ENCODE measurements at places on chromosomes 12 and 14.
A peak's percentile ranks its signal among the peaks of the same experiment; 100 is the strongest.

DNA sequence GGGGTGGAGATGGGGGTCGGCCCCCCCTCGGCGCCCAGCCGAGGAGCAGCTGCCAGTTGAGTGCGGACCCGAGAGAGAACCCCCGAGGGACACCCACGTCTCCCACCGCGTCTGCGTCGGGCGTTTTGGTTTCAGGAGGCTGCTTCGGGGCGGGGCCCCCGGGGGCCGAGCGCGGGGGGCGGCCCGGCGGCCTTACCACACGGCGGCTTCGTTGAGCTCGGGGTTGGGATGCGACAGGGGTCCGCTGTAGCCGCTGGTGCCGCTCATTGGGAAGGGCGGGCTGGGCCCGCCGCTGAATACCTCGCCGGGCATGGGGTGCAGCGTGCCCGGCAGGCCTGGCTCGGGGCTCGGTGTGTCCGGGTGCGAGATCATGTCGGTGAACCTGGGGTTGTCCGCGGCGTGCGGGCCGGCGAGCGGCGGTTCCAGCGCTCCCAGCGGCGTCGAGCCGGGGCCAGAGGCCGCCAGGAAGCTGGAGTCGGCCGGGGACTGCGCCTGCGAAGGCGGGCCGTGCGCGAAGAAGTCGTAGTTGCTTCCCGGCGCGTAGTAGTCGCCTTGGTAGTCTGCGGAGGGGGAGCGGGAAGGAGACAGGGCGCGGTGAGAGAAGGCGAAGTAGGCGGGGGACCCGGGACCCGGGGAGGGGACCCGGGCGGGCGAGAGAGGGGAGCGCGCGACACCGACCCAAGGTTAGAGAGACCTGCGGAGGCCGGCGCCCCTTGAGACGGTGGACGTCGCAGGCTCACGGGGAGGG is 8.5 kb downstream of the LHX5 start:
- DNase-seq, result no peak

- DNase-seq, result peak; percentile 88
Measured at GRCh38 chr12:7060353-7060954, at the start of gene C1S. C1S (plus strand) TSS chr12:7060718; CDS start chr12:7061913, 1,195 bp downstream.

GRCh38 chr14:51419685-51420084 is 179.6 kb downstream of the TMX1 start:
- DNase-seq, result no peak

DNA sequence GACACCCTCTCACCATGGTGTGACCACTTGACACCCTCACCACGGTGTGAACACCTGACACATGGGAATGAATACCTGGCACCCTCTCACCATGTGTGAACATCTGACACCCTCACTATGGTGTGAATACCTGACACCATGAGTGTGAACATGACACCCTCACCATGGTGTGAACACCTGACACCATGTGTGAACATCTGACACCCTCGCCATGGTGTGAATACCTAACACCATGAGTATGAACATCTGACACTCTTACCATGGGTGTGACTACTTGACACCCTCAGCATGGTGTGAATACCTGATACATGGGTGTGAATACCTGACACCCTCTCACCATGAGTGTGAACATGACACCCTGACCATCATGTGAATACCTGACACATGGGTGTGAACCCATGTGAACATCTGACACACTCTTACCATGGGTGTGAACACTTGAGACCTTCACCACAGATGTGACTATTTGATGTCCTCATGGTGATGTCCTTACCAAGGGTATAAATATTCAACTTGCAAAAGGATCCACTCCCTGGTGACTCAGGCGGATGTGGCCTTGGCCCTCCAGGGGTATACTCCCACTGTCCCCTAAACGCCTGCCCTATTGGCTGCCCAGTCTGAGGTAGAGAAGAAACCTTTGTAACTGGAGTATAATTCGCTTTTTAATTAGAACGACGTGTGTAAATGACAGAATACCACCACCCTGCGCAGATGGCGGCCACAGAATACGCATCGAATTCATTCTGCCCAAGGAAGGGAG is 29.1 kb downstream of the RFLNA start:
- DNase-seq, result peak; percentile 16

DNA sequence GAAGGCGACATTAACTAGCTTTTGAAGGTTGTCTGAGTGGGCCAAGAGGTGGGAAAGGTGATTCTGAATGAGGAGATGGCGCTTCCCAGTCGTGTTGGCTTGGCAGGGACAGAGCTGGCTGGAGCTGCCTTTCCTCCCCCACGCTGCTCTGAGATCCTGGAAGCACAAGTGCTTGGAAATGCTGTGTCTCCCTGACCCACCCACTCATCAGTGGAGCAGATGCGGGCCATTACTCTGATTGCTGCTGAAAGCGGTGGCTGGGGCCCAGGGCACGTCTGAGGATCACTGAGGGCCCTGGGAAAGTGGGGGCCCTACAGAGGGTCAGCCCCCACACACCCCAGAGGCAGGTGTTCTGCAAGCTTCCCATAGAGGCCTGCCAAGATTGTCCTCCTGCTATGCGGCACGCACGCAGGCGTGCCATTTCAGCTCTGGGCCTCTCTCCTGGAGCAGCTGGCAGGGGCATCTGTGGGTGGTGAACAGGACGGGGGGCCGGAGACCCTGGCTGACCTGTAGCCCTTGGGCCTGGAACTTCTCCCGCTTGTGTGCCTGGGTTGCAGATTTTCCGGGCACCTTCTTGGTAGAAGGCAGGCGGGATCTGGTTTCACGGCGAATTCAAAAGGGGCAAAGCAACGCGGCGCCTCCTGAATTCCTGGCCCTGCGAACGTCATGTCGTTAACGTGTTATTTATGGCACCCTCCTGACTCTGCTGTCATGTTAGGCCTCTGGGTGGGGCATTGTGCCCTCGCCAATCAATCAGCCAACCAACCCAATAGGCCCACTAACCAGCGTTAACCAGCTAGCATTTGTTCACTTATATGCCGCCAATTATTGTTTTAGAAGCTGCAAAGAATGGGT is 133.8 kb upstream of the TBX3 start:
- DNase-seq, result no peak

DNA sequence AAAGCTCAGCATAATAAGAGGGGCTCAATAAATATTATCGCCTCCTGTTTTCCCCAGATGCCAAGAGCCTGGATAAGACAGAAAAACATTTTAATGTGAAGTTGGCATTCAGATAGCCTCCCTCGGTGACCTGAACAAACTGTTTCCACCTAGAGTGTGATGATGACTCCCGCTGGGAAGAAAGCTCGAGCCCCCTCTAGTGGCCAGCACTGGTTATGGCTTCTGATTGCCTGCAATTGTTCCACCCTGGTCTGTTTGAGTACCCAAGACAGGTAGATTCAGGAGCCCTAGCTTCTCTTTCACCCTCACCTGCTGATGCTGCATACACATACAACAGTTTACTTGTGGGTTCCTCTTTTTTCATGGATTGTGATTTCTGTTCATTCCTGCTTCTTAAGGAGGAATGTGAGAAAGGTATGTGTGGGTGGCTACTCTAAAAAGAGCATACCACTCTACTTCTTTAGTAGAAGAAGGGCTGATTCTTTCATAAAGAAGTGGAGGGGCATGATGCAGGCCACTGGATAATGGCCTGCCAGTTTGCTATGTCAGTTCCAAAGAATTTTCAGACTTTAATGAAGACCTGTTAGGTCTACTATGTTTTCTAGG is 6.4 kb downstream of the ERG28 start:
- DNase-seq, result peak; percentile 66

GRCh38 chr14:23445773-23446172 is 10.3 kb upstream of the MYH7 start:
- no peak for DNase-seq

DNA sequence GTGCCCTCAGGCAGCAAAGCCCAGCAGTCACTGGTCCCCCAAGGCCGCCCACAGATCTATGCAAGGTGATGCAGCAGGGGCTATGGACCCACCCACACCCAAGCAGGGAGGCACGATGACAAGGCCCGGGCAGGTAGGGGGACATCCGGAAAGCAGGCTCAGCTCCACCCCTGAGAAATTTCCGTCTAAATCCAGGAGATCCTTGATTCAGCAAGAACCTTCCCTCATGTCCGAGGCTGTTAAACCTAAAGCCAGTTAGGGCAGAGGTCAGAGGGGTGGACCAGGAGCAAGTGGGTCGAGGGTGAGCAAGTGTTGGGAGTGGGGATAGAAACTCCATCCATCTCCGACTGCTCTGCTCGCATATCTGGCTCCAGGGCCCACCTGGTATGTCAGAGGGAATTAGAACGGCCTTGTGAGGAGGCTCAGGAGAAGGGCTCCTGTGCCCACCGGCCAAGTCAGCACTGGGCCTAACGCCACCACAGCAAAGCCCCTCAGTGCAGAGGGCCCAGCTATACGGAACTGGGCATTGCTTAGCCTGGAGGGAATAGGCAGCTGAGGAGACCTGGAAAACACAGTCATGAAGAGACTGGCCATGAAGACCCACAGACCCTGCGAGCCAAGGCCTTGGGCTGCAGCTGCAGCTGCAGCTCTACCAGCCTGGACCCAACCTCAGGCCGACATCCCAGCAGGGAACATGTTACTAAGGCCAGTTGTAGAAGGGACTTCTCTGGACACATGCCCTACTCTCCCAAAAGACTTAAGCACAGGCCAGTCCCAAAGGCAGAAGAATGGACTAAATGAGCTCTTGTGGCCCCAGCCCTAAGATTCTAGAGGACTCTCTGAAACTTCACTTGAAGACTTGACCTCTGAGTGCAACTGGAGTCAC is 34.3 kb downstream of the DAD1 start:
- DNase-seq, result no peak

GRCh38 chr12:68750506-68750905 is 4.5 kb downstream of the SLC35E3 start:
- no peak for DNase-seq

DNA sequence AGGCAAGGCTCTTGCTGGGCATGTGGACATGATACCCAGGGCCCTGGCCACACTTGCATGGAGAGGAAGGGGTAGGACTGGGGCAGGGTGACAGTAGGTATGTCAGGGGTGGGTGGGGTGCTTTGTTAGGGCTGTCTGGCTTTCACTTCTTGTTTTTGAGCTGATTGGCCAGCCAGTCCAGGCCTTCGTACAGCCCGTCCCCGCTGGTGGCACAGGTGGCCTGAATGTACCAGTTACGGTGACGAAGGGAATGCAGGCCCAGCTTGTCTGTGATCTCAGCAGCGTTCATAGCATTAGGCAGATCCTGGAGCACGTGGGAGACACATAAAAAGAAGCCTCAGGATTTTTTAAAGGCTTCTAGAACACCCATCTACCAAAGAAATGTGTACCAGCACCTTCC is 13.5 kb upstream of the FKBP11 start:
- DNase-seq, result no peak

GRCh38 chr12:96172981-96173380 is 21.2 kb upstream of the ELK3 start:
- no peak for DNase-seq

GRCh38 chr12:93682846-93683261 is 5.7 kb downstream of the CRADD start:
- DNase-seq, result no peak

- no peak for DNase-seq
Measured at GRCh38 chr12:93904124-93904523, 226.9 kb downstream of the CRADD start.

GRCh38 chr14:70907996-70908934 is 1.0 kb downstream of the PCNX1 start:
- peak; percentile 62 for DNase-seq

GRCh38 chr12:2691345-2692071 is 103.3 kb upstream of the FKBP4 start:
- no peak for DNase-seq

DNA sequence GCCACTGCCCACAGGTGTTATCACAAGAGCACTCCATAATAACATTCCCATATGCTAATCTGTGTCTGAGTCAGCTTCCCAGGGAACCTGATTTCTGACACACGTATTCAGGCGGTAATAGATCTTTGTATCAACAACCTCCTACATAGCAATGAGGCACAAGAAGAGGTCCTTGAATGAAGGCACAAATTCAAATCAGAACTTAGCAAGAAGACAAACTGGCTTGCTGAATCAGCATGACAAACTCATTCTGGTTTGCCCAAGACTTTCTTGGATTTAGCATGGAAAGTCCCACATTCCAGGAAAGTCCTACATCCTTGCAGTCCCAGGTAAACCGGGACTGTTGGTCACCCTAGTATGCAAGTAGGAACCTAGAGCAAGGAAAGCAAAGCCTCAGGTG is 33.9 kb upstream of the RNU6-7 start:
- no peak for DNase-seq

DNA sequence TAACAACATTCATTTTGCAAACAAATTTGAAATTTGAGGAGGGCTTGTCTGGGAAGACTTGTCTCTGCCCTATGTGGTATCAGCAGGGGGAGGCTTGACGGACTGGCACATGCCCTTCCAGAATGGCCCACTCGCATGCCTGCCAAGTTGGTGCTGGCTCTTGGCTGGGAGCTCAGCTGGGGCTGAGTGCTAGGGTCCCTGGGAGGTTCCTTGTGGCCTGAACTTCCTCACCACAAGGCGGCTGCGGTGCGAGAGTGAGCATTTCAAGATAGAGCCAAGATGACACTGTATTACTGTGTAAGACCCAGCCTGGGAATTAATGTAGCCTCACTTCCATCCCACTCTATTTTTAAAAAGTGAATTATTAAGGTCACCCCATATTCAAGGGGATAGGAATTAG is 271.6 kb upstream of the PLEKHG7 start:
- no peak for DNase-seq

DNA sequence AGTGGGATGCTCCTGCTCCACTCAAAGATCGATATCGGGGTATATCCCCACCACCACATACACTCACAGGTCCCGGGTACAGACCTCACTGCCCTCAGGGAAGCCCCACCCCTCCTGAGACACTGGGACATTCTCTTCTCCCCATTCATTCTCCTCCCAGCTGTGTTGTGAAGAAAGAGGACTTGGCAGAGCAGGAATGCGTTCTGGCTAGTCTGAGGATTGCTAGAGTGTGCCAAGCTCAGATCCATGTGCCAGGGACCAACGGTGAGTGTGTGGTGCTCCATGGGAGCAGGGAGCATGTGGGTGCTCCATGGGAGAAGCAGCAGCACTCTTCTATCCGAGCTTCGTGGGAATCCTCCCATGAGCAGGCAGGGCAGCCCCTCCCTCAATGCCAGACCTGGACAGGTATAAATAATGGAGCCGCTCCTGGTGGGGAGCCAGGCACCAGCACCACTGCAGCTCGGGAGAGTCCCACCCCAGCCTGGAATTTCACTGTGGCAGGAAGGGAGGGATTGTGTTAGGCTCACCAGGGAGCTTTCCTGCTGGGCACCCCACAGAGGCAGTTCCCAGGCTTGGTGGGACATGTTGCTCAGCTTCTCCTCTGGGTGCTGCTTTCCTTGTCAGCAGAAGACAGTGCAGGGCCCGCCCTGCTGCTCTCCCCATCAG is 2.3 kb upstream of the KRT5 start:
- no peak for DNase-seq

DNA sequence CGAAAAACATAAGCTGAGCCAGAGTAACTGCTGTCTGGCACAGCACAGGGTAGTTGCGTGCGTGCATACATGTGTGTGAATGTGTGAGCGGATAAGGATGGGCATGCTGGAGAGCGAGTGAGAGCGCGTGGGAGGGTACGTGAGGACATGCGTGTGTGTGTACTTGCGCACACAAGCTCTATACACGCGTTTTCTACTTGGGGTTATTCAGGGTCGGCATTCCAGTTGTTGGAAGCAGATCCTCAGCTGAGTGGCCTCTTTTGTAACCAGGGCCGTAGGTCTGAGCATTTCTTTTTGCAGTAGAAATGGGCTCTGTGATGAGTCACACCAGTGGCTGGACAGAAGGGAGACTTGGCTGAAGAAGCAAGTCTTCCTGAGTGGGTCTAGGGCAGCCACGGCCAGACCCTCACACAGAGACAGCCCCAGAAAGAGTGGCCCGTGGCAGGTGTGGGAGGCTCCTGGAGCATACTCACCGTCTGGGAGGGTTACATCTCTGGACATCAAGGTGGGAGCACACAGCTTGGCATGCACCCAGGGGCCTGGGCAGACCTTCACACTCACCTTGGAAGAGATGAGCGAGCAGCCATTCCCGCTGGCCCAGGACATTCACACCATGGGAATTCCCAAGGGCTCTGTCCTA is 78.0 kb downstream of the LRRC74A start:
- DNase-seq, result peak; percentile 82

All from astrocyte of the spinal cord (primary cell).